Activated naive CD4-positive, alpha-beta T cell (primary cell): ENCODE measurements at places on chromosomes 11 and 22.

GRCh38 chr22:41998361-41999261 is at the start of gene WBP2NL:
Gene WBP2NL (plus strand): TSS chr22:41998788. CDS start chr22:41998819, 31 bp downstream.
- DNase-seq, result peak; percentile 82

DNA sequence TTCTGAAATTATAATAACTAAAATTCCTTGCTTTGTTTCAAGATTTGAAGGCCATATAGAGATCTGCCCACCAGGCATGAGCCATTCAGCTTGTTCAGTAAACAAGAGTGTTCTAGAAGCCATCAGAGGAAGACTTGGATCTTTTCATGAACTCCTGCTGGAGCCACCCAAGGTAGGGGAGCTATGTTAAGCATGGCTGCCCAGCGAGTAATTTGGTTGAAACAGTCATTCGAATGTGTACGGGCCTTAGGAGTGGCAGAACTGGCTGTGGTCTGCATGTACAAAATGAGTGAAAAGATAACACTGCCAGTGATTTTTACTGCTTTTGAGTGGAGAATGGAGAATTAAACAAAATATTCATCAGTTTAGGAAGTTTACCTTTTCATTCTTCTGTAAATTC is 103.7 kb downstream of the PPP6R3 start:
- no peak for DNase-seq

DNA sequence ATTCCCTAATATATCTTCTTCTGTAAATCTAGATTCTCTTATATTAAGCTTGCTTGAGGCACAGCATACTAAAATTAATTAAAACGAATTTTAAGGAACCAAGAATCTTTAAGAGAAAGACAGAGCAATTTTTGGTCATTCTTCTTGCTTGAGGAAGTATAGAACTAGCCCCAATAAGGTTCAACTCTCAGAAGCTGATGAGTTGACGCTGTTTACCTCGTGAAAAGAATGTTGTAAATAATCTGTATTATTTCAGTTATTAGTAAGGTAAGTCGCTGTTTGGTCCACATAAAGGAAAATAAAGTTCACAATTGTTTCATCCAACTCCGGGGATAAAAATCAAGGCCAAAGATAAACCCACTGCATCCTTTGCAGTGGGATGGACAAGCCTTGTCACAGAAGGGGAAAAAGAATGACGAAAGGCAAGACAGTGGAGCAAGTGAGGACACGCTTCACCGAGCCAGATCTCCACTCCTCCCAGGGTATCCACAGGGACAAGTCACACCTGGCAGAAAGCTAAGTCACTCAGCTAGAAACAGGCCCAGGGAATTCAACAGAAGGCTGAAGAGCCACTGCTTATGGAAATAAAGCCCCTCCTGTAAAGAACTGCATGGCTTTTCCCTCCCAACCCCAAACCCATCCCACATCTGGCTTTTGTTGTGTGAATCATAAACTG is 752 bp downstream of the POU2AF1 start:
- no peak for DNase-seq

DNA sequence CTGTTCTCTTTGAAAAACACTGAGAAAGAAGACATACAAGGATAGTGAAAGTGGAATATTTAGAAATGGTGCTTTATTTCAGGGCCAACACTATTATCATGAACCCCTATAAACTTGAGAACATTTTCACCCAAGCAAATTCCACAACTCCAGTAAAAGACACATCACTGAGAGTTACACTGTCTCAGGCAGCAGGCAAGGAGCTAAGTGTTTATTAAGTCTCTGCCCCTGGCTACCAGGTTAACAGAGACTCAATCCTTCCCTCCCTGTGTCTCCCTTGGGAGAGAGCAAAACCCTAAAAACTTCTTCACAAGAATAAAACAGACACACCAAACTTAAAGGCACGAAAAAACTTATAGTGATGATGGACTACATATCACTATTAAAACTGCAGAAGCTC is 18.5 kb downstream of the MPPED2 start:
- DNase-seq, result no peak

- DNase-seq, result no peak
Observed at GRCh38 chr11:120629407-120630080, 118.0 kb downstream of the GRIK4 start.
